Neural crest cell (in vitro differentiated cells): ENCODE measurements at places on chromosomes 7 and 10. TPM values are rescaled to one million over a fixed set of nuclear protein-coding genes. Genes with fewer than 3 reads are reported as not detected.

Gene MYO3A
- total RNA-seq = 0.82 and 1.4 TPM in 2 replicates

GRCh38 chr7:125592331-125592730, 662.7 kb upstream of the POT1 start:
- no peak for DNase-seq

DNA sequence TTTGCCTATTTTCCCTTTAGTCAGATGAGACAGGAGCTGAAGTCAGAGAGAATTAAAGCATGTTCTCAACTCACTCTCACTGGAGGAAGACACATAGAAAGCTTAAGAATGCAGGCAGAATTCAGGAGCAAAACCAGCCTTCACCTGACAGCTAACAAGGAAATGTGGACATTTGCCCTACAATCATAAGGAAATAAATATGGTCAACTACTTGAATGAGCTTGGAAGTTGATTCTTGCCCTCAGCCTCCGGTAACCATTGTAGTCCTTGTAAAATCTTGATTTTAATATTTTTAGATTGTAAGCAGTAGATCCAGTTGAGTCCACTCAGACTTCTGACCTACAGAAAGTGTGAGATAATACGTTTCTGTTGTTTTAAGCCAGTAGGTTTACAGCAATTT, 752.5 kb upstream of the ZWINT start:
- DNase-seq = no peak

DNA sequence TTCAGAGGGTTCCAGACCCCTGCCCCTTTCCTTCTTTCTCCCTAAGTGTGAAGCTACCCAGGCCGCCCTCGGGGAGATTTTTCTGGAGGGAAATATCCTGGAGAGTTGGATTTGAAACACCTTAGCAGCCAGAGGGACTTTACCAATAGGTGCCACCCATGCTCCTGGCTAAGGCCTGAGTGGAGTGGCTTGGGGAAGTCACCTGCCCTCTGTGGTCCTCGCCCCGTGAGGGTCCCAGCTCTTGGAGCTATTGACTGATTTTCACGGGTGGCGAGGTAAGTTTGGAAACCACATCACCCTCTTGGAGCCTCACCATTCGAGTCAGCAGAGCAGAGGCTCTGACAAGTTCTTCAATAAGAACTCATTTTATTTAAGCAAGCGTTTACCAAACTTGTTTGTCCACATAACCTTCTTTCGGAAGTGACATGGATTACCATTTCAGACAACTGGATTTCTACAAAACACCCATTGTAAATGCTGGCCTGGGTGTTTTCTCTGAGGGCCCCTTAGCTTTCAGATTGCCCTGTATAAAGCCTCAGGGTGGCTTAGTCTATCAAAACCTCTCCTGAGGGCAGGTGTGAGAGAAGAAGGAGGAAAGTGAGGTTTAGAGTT, 20.4 kb downstream of the AQP1 start:
- DNase-seq = no peak

DNA sequence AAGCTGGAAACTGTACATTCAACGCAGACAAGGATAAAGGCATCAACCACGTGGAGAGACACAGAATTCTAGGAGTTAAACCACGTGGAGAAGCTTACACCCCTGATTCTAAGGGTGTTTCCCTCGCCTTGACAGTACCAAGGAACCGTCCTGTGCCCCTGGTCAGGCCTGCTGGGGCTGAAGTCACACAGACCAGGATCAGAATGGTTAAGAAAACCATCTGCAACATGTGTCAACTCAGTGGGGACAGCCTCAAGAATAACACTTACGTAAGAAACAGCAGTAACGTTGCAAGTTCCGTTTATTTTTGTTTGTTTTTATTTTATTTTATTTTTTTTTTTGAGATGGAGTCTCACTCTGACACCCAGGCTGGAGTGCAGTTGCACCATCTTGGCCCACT, 55.6 kb downstream of the CHST15 start:
- DNase-seq = no peak
